Activated T-cell treated with anti-CD3 and anti-CD28 coated beads for 1 hour (primary cell): ENCODE measurements at places on chromosomes 7 and 10.

DNA sequence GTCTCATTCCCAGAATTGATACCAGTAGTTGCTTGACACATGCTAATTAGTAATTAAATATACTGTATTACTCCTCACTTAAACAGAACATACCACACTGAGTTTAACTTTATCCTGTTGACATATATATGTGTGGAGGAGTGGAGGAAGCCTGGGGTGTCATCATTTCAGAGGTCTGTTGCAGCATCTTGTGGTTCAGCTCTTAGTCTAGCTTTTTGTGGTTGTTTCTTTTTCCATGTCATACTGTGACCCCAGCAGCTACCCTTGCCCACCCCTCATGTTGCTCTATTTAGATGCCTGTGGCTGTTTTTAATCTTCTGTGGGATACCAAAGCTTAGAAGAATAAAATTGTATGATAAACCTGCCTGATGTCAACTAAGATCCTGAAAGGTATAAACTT lies 875.4 kb downstream of the LRMDA start:
- DNase-seq: no peak

GRCh38 chr7:98703916-98704315 lies 86.8 kb downstream of the NPTX2 start:
- no peak for DNase-seq

GRCh38 chr7:146960773-146961391 lies 844.3 kb downstream of the CNTNAP2 start:
- DNase-seq: no peak

DNA sequence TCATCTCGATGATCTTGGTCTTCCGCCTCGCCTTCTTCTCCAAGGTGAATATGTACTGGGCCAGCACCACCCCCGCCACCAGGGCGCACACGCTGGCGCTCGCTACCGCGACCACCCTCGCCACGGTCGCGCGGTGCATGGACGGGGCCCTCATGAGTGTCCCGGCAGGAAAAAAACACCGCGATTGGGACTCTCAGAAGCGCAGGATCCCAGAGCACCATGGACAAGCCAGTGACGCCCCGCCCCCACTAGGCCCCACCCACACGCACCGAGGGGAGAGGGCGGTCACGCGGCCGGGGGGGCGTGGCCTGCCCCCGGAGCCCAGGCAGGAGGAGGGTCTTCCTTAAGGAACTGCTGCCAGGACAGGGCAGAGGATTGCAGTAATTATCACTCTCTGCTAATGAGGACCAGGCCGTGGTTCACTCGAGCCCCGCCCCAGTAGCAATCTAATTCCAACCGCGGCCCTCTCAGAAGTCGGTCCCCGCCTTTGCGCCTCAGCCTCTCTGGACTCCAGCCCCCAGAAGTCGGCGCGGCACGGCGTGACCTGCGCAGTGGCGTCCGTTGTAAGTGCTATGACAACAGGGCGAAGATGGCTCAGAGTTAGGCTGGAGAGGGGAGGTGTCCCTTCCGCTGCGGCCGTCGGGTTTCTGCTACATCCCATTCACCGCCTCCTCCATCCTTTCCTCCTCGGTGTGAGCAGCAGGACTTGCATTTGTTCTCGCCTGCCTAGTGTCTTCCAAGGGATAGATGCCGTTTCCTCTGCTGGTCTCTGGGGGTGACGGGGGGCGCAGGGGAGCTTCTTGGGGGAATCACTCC lies at the start of gene BBS9:
TSS of gene BBS9 (plus strand) at position 575 of the 816 bp plus-strand sequence. CDS start 16,689 bp downstream, outside the sequence.
- DNase-seq: peak; percentile 84

DNA sequence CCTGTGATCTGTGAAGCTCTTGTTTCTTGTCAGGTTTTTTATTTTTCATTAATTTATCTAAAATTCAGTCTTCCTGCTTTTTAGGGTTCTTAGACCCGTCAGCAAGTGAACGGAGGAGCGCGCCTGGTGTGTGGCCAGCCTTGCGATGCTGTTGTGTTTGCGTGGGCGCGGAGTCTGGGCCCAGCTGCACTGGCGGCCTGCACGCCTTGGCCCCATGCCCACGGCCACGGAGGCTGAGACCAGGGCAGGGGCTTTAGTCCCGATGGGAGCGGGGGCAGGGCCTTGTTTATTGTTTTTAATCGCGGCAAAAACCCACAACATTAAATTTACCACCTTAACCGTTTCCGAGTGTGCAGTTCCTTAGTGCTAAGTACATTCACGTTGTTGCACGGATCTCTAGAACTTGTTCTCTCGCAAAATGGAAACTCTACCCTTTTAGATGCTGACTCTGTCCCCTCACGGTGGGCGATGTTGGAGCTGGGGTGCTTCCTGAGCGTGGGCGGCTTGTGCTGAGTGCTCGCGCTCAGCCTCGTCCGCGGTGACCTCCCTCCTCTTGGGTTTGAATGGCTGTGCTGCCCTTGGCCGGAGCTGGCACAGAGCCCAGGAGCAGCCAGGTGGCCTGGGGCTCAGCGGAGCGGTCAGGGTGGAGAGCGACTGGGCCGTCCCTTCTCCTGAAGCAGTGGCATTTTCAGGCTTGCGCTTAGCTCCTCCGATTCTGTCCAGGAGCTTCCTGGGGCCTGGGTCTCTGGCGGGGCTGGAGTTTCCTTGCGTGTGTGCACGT lies 69.1 kb downstream of the INPP5A start:
- DNase-seq: no peak

DNA sequence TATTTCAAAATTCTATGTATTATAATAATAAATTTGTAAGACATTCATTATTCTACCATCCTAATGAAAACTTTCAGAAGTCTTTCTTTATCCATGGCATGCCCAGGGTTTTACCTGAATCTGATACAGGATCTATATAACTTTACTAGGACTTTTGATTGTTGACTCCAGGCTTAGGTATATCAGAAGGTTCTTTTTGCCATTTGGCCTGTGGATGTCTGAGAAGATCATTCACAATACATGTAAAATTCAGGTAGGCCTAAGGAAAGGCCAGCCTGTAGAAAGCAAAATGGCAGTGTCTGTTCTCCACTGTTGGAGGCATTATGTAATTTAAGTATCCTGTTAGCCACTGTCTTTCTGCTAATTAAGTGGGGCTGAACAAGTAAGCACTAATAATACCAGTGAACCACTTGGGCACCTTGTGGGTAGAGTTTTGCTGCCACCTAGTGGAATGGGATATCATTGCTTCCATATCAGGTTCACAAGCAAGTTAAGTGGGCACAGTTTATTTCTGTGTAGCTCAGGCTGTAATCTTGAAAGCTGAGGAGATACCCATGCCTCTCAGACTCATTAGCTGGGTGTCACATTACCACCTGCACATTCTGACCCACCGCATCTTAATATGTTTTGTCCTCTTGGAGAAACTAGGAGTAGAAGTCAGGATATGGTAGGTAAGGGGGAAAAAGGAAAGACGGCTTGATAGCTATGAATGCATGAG lies 105.5 kb downstream of the SEPTIN7 start:
- peak; percentile 38 for DNase-seq

DNA sequence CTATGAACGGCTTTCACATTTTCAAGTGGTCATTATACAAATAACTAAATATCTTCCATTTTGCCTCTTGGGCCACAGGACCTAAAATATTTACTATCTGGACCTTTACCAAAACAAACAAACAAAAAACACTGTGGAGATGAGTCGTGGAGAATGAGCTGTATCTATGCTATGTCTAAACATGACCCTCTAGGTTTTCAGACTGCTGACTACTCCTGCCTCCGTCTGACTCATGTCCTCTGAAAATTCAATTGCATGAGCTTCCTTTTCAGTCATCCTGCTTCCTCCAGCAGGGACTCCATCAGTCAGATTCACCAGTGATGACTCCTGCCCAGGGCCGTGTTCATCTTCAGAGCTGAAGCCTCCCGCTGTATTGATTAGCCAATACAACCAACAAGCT lies 96.8 kb downstream of the COL28A1 start:
- no peak for DNase-seq

DNA sequence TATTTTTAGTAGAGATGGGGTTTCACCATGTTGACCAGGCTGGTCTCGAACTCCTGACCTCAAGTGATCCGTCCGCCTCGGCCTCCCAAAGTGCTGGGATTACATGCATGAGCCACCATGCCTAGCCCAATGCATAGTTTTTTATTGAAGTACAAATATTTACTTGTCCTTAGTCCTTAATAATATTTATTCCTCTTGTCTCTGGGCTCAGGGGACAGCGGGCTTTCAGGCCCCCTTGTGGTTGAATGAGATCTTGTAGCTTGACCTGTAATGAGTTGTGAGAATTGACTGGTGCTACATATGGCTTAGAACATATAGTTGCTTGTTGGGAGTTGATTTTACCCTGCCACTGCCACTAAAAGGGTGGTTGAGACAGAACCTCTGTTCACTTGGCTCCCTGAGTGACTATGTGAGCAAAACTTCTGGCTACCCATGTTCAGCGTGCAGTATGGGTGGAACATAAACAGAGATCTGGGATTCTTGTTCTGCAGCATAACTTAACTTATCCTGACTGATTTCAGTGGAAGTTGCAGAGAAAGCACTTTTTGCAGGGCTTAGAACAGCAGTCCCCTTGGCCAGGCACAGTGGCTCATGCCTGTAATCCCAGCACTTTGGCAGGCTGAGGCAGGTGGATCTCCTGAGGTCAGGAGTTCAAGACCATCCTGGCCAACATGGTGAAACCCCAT lies 14.9 kb downstream of the CCL26 start:
- no peak for DNase-seq

GRCh38 chr7:105413887-105414437 lies 25.2 kb upstream of the SRPK2 start:
- DNase-seq: no peak

- DNase-seq: no peak
Measured at GRCh38 chr7:47581804-47582763, at the start of gene TNS3. Gene TNS3, minus strand, starts transcription at chr7:47582111. Its CDS starts 142,475 bp downstream, at chr7:47439636.

DNA sequence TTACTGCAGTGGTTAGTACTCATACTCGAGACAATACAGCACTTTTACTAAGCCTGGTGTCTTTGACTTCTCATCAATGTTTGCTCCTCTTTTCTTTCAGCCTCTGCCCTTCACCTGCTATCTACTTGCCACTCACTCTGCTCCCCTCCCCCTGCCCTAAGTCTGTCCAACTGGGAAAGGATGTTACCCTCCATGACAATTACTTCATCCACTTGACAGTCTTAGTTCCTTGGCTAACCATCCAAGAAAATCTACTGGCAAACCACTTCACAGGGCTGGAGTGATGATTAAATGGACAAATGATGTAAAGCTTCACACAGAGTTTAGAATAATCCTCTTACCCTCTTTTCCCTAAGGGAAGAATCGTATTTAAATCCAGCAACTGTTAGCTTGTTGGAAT lies 8.2 kb upstream of the DLD start:
- DNase-seq: no peak

- no peak for DNase-seq
Measured at GRCh38 chr7:88395715-88396114, 89.0 kb upstream of the STEAP4 start.

DNA sequence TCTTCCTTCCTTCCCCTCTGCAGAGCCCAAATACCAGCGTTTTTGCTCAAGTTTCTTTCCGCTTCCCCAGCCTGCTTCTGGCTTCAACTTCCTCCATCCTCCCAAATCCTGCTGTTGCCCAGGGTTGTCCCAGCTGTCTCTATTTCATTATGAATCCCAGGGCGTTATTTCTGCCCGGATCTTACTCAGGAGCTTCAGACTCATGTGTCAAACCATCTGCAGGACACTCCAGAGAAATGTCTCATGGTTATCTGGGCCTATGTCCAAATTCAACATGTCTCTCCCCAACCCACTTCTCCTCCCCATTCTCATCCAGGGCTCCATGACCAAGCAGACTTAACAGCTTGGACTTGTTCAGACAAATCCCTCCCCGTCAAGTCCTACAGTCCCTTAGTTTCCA lies 15.6 kb downstream of the ARHGAP22 start:
- DNase-seq: no peak

DNA sequence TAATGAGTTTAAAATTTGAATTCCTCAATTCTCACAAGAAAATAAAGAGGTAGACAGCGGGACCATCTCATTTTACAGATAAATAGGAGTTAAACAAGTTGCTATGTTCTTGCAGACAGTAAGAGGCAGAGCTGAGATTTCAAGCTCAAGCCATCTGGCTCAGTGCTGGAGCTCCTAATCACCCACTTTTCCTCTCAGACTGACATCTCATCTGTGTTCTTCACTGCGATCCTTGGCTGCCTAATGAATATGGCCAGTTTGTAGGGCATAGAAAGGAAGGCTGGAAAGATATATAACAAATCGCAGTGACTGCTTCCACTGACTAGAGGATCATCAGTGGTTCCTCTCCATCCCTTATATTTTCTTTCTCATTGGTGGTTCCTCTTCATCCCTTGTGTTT lies 151.2 kb downstream of the MPP7 start:
- DNase-seq: no peak

DNA sequence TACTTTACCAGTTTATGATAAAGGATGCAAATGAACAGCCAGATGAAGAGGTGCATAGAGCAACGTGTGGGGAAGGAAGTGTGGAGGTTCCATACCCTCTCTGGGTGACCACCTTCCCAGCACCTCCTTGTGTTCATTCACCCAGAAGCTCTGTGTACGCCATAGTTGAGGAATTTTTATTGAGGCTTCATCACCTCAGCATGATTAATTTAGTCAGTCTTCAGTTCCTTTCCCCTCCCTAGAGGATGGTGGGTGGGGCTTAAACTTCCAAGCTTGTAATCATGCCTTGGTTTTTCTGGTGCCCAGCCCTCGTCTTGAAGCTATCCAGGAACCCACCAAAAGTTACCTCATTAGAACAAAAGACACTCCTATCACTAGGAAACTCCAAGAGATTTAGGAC lies 162.7 kb downstream of the PLCE1 start:
- no peak for DNase-seq

DNA sequence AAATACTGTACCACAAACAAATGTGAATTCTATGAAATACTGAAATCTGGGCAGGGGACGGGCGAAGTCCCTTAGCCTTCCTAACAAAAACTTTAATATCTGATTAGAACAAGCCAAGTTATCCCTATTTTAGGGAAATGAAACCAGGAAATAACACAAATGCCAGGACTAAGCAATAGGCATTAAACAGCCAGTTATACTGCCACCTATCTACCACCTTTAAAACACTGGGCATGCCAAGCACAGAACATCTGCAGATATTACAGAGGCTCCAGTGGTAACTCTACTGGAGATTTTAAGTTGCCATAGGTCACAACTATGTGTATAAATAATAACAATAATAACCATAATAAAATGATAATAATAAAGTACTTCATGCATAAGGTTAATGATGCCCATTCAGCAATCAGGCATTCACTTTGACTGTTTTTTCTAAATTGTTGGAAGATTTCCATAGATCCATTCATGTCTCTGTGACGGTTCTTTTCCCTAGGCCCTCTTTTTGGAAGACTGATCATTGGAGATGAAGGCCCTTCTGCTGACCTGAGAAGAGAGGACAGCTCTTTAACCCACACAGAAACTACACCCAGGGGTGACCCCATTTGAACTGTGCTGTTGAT lies 195.7 kb downstream of the CACNA2D1 start:
- no peak for DNase-seq
